Keratinocyte (primary cell): ENCODE measurements at places on chromosomes 12 and 14. TPM values are rescaled to one million over a fixed set of nuclear protein-coding genes. Genes with fewer than 3 reads are reported as not detected.

GDF3 gene
- not detected in 3 replicates for polyA plus RNA-seq

KRT2 gene
- polyA plus RNA-seq: 0.03 to 0.69 TPM (median 0.48 TPM) in 3 replicates

PUS7L gene
- 7.4 to 10.8 TPM (median 7.9 TPM) in 3 replicates for polyA plus RNA-seq

GPR135 gene
- 0.32 to 0.90 TPM (median 0.45 TPM) in 3 replicates for polyA plus RNA-seq

- H3K27ac ChIP-seq: no peak overlapping the region
- no peaks in the 10 kb centered on the region for H3K36me3 ChIP-seq
- peaks cover 46% of the 10 kb centered on the region for H3K27me3 ChIP-seq
- no peaks in the 10 kb centered on the region for H3K4me1 ChIP-seq
- DNase-seq: no peak
Measured at GRCh38 chr12:132411457-132411856, 78.5 kb upstream of the FBRSL1 start.
